Coronary artery (tissue), 2 donors: ENCODE measurements at places on chromosomes 3 and 15.
A peak's percentile ranks its signal among the peaks of the same experiment; 100 is the strongest.

DNA sequence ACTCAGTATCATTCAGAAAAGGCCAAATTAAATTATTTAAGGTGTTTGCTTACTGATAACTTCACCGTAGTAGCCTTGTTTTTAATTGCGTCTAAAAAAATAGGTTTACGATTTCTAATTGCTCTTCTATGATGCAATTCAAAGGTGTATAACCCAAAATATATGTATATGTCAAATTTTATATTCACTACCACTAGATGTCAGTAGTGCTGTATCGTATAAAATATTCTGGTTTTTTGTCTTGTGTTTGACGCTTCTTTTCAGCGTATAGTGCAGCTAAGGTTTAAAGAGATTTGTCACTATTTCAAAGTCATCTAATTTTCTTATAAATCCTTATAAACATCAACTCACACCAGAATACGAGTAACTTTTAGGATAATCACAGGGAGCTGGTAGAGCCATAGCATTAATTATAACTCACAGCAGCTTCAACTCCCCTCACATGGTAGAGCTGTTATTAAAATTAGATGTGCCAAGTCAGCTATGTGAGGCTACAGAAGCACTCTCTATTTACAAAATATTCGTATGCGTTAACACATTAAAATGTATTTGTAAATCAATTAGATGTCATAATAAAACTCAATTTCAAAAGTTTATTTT is 3.5 kb downstream of the PFN2 start:
- DNase-seq, result no peak

DNA sequence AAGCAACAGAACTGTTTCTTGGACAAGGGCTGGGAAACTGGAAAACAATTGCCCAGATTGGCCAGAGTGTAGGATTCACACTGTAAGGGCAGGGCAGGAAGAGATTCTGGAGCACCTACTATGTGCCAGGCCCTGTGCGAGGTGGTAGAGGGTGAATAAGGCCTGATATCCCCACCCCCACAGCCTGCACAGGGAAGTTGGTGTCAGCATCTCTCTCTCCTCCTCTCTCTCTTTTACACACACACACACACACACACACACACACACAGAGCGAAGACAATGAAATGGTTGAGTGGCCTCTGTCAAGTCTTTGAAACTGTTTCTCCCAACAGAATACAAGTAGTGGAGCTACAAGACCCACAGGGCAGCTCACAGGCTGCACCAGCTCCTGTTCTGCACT is 47.1 kb upstream of the SLCO2A1 start:
- DNase-seq, result peak; percentile 53

- no peak for DNase-seq
Measured at GRCh38 chr15:41323611-41324010, 8.8 kb downstream of the OIP5 start.

DNA sequence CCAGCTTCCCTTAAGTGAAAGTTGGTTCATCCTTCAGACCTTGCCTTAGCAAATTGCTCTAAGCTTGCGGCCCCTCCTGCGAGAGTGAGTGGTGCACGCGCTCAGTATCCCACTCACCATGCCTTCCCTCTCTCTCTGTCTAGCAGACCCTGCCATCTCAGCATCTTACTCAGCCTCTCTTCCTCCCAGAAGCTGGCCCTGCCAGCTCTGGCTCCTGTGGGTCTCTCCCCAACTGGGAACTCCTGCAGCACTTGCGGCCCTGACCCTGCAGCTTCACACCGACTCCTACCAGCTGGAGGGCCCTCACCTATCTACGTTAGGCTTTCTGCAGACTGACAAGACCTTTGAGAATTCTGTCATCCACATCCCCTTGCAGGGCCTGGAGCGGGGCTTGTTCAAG is 286.1 kb upstream of the TLE3 start:
- DNase-seq, result peak; percentile 35

GRCh38 chr3:55888282-55888885 is 401.3 kb upstream of the WNT5A start:
- no peak for DNase-seq

GRCh38 chr3:4776399-4776979 is 202.7 kb upstream of the BHLHE40 start:
- DNase-seq, result no peak

DNA sequence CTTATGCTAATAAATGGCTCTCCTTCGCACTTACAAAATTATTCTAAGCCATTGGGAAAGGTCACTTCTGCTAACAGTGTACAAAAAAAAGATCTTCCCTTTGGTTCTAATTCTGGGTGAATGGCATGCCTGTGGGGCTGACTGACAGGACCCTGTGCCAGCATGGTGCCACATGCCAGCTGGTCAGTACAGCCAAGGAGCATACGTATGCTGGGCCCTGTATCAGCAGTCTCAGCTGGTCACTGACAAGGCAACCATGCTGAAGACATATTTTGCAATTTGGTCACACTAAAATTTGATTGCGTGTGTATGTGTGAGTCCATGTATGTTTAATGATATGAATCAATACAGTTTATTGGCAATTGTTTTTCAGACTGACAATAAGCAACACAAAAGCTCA is 246.1 kb downstream of the TBL1XR1 start:
- DNase-seq, result no peak

DNA sequence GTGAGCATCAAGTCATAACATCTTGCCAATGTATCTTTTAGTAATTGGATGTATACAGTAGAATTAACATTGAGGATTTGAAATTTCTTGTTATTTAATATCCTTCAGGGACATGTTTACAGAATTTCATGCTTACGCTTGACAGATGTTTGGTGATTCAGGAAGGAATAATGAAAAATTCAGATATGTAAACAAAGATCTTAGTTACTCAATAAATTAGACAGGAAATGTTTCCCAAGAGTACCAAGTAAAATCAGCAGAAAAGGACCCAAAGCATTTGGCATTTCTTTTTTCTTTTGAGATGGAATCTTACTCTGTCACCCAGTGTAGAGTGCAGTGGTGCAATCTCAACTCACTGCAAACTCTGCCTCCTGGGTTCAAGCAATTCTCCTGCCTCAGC is 4.7 kb upstream of the COL6A5 start:
- DNase-seq, result no peak

GRCh38 chr3:143263852-143264513 is 144.4 kb downstream of the CHST2 start:
- no peak for DNase-seq

- DNase-seq, result no peak
Measured at GRCh38 chr3:41808152-41808551, 153.8 kb downstream of the ULK4 start.

DNA sequence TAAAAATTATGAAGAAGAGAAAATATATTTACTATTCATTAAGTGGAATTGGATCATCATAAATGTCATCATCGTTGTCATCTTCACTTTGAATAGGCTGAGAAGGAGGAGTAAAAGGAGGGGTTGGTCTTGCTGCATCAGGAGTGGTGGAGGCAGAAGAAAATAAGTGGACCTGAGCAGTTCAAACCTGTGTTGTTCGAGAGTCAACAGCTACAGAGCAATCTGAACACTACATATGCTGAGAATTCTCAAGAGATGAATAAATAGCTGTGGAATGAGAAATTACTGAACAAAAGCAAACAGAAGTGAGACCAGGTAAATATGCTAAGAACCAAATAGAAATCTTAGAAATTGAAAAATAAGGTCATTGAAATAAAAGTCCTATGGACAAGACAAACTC is 32.3 kb upstream of the CCK start:
- no peak for DNase-seq

DNA sequence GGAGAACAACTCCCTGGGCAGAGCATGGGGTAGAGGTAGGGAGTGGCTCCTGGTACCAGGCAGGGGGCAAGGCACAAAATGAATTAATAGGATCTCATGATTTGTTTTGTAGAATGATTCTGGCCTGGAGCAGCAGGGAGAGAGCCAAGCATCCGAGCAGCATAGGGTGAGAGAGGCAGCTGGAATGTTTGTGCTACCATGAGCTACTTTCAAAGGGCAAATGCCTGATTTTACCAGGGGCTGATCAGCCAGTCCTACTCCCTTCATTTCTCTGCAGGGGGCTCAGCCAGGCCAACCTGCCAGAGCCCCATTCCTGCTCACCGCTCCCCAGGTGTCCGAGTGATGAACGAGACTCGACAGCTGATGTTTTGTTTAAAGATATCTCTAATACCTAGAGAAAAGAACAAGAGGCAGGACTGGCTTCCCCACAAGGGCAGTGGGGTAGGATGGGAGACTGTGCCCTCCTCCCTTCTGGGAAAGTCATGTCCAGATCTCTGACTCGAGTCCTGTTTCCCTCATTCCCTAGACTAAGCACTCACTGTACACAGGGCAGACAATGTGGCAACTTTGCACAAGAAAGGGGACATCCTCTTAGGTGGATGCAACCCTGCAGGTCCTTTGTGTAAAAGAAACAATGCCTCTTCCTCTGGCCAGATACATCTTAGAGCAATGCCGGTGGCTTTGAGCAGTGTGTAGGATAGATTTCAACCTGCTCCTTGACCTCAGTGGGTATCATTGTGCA is 12.9 kb downstream of the DUOX2 start:
- DNase-seq, result no peak

GRCh38 chr3:141280086-141280485 is 48.5 kb downstream of the PXYLP1 start:
- DNase-seq, result peak; percentile 79

- no peak for DNase-seq
Measured at GRCh38 chr15:64187396-64188191, 24.8 kb upstream of the PPIB start.

GRCh38 chr15:73972984-73973682 is 19.0 kb downstream of the STOML1 start:
- no peak for DNase-seq

GRCh38 chr3:134852893-134853351 is 57.9 kb downstream of the EPHB1 start:
- DNase-seq, result peak; percentile 35

DNA sequence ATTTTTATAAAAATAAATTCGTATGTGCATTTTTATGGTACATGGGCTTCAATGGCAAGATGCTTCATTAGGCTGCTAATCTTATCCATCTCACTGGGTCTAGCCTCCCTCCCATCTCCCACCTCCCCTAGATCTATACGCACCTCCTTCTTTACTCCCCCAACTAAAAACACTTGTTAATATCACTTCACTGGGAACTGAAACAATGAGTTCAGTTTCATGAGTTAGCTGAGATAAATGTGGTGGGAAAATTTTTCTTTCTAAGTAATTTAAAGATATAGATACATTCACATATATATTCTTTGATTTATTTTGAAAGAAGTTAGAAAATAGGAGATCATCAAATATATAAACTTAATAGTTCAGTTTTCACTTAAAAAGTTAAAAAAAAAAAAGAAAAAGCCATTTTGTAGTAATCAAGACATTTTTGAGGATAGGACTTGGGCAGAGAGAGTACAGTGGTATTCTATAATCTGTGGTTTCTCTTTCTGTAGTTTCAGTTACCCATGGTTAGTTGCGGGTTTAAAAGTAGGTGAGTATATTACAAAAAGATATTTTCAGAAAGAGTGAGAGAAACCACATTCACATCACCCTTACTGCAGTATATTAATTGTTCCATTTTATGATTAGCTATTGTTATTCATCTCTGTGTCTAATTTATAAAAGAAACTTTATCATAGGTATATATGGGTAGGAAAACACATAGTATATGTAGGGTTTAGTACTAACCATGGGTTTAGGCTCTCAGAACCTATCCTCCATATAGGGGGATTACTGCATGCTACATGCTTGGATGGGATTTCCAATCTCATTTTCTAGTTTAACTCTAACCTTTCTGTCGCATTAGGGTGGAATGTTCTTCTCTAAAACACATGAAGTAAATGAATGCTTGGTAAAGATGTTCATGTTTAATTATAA is 316.0 kb upstream of the CBLB start:
- DNase-seq, result no peak

GRCh38 chr15:83210619-83211018 is 3.0 kb upstream of the HDGFL3 start:
- no peak for DNase-seq

GRCh38 chr3:14804835-14805780 is 13.7 kb upstream of the FGD5 start:
- no peak for DNase-seq

GRCh38 chr3:46491089-46492070 is 6.4 kb upstream of the RTP3 start:
- peak; percentile 22 for DNase-seq

DNA sequence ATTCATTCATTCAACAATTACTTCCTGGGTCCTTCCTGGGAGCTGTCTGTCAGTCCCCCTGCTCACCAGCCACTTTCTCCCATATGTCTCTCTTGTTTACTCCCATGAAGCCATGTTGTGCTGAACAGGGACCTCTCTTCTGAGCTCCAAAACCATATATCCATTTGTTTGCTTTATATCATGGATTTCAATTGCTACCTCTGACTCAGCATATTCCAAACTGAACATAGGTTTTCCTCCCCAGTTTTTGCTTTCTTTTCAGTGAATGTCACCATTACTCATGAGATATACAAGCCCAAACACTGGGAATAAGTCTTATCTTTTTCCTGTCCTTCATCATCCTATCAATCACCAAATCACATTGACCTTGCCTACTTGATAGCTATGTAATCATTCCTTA is 152.5 kb upstream of the P2RY1 start:
- no peak for DNase-seq

DNA sequence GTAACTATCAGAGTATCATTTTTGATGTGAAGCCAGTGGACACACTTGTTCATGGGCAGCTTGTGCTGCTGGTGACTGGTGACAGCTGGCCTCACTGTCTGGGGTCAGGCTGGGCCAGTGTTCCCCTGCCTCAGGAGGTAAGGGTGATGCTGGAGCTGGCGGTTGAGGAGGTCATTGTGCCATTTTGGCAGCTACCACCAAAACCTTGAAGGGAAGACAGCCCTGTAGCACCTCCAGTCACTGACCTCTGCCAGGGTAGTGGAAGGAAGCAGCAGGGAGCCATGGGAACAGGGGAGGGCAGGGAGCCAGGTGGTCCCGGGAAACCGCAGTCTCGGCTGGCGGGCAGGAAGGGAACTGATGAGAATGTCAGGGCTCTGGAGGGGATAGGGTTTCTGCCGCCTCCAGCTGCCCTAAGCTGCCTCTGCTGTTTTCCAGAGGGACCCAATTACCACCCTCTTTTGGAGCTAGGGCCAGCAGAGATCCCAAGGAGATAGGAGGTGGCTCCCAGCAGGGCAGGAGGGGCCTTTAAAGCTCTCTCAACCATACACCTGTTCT is 24.8 kb downstream of the FOXL2NB start:
- DNase-seq, result peak; percentile 53

- no peak for DNase-seq
Measured at GRCh38 chr3:51538115-51538458, 432 bp upstream of the RAD54L2 start.

- no peak for DNase-seq
Measured at GRCh38 chr15:82124331-82125263, 78.8 kb upstream of the MEX3B start.

- no peak for DNase-seq
Measured at GRCh38 chr15:70875001-70875782, 17.0 kb downstream of the THAP10 start.

- no peak for DNase-seq
Measured at GRCh38 chr3:17188378-17188777, 303.6 kb downstream of the PLCL2 start.

GRCh38 chr3:69162308-69162980 is 40.0 kb upstream of the LMOD3 start:
- no peak for DNase-seq

- no peak for DNase-seq
Measured at GRCh38 chr3:35336601-35337000, 302.7 kb upstream of the ARPP21 start.
